GM03348 (cell line): ENCODE measurements at places on chromosomes 1 and 21.

GRCh38 chr1:105210747-105211146, 1461.0 kb downstream of the AMY1C start:
- DNase-seq: no peak

DNA sequence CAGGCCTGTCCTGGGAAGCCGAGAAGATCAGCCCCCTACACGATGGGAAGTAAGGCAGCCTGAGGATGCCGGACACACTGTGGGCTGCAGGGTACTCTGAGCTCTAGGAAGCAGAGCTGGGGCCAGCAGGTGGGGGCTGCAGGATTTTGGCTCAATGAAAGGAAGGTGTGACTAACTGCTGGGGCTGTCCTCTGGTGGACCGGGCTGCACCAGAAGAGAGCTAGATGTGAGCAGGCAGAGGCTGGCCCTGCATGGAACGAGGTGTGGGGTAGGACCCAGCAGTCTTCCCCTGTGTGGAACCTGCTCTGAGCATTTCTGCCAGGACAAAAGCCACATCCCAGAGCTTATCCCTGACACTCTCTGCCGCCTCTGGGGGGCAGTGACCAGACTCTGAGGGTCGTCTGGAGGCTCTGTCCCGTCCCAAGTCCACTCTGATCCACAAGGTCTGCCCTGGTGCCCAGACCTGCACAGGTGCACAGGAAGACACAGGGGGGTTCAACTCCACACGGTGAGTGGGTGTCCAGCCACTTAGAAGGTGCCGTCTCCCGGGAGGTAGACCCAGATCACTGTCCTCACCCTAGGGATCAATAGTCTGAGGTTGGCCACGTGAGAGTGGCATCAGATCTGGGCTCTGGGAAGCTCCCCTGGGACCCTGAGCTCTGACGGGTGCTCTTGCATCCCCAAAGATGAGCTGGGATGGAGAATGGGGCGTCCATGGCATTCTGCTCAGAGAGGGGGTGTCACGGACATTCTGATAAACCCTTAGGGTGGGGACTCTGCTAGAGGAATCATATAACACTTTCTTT, 187.6 kb upstream of the VAMP3 start:
- DNase-seq: no peak

- DNase-seq: peak; percentile 82
Observed at GRCh38 chr1:206117151-206117948, at the start of gene AVPR1B. AVPR1B (minus strand) TSS chr1:206117388; CDS start chr1:206116890, 498 bp downstream.

DNA sequence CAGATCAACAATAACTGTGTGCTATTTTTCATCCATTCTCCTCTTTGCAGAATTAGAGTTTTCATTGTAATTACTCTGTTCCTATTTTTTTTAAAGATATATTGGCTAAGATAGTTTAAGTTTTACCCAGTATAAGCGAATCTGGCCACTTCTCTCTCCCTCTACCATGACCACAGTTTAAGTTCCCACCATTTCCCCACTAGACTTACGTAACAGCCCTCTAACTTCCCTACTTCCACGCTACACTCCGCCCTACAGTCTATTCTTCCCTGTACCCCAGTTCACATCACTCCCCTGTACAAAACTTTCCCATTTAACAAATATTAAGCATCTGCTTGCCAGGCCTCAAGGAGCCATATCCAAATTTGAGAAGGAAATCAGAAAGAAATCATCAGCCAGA, 16.5 kb downstream of the CTSK start:
- no peak for DNase-seq

GRCh38 chr1:91851130-91852010, 34.6 kb downstream of the TGFBR3 start:
- DNase-seq: peak; percentile 88

DNA sequence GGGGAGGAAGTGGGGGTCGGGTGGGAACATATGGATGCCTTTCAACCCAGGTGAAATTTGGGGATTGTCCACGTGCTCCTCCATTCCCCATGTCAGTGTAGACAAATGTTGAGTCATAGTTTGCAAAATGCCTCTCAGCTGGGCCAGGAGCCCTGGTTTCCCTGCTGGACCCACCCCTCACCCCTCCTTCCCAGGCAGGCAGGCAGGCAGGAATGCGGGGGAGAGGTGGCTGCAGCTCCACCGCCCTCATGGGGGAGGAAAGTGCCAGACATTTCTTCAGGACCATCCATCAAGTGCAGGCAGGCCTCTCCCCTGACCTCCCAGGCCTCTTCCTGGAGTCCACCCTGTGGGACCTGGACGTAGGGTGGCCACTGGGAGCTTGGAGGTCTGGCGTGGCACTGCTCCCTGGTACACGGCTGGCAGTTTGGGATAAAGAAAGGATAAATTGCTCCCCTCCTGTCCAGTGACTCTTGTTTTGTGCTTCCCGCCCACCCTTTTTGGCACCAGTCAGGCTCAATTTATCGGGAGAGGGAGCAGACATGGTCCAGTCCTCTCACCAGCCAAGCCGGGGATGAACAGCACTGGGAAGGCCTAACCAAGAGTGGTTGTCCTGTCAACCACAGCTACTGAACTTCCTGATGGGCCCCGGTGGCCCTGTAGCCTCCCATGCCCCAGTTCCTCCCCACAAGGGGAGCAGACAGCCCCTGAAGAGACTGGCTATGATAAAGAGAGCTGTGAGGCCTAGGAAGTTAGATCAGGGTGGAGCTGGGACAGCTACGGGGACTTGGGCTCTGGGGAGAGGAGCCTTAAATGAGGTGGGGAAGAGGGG, 18.9 kb downstream of the NPR1 start:
- DNase-seq: peak; percentile 48

DNA sequence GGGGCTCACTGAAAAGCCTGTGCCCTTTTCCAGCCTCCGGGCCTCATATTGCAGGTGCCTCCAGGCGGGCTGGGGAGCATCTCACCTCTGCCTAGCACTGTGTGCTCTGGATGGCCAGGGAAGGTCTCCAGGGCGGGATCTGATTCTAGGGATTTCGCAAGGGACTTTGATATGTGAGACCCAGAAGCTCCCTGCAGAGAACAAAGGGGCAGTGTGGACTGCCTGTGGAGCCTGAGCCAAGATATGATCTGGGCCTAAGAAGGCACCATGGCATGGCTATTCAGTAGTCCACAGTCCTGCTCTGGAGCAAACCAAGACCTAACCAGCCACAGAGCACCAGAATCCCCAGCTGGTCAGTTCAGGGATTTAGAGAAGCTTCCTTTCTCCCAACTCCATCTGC, 157.2 kb downstream of the ST6GALNAC5 start:
- no peak for DNase-seq

- DNase-seq: no peak
Observed at GRCh38 chr1:231417513-231417912, 4.6 kb downstream of the EGLN1 start.

DNA sequence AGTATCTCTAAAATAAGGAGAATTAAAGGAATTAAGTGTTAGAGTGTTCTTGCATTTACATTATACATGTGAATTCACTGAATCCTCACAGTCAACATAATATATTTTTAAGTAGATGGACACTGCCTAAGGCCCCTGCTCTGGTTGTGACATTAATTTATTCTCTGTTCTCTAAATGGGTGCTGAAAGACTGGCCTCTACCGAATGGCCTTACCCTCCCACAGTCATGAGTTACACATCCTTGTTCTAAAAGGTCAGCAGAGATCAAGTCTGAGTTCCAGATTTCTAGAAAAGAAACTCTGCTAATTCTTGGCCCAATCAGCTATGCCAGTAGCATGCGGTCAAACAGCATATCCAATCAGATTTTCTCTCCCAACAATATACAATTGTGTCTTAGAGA, 193.2 kb downstream of the TM2D1 start:
- DNase-seq: no peak

GRCh38 chr21:35291973-35292627, 243.0 kb upstream of the RUNX1 start:
- no peak for DNase-seq
